OCI-LY7 (cell line): ENCODE measurements at places on chromosomes 5 and 9. TPM values are rescaled to one million over a fixed set of nuclear protein-coding genes. Genes with fewer than 3 reads are reported as not detected.

PIP5K1B gene
- total RNA-seq = 10.7 and 11.5 TPM in 2 replicates

- DNase-seq = no peak
Observed at GRCh38 chr9:1083325-1083913, 33.3 kb downstream of the DMRT2 start.

KCNMB1 gene
- not detected in 2 replicates for total RNA-seq

- DNase-seq = no peak
Observed at GRCh38 chr9:88833946-88834345, 157.3 kb upstream of the S1PR3 start.

FGF1 gene
- not detected in 2 replicates for total RNA-seq

NUTM2G gene
- not detected in 2 replicates for total RNA-seq

GRCh38 chr5:81020478-81021167 is 60.5 kb downstream of the RASGRF2 start:
- no peak for DNase-seq

GRCh38 chr5:116137544-116138378 is 52.9 kb downstream of the COMMD10 start:
- peak; percentile 61 for DNase-seq

- no peak for DNase-seq
Observed at GRCh38 chr5:122561209-122561608, 213.7 kb upstream of the SNX2 start.

- DNase-seq = peak; percentile 14
Observed at GRCh38 chr9:129459547-129460322, 161.2 kb downstream of the C9orf50 start.

CORO2A gene
- 3.2 and 3.9 TPM in 2 replicates for total RNA-seq

TESK1 gene
- 36.9 and 42.2 TPM in 2 replicates for total RNA-seq

HOMER1 gene
- 13.9 and 15.4 TPM in 2 replicates for total RNA-seq

DNA sequence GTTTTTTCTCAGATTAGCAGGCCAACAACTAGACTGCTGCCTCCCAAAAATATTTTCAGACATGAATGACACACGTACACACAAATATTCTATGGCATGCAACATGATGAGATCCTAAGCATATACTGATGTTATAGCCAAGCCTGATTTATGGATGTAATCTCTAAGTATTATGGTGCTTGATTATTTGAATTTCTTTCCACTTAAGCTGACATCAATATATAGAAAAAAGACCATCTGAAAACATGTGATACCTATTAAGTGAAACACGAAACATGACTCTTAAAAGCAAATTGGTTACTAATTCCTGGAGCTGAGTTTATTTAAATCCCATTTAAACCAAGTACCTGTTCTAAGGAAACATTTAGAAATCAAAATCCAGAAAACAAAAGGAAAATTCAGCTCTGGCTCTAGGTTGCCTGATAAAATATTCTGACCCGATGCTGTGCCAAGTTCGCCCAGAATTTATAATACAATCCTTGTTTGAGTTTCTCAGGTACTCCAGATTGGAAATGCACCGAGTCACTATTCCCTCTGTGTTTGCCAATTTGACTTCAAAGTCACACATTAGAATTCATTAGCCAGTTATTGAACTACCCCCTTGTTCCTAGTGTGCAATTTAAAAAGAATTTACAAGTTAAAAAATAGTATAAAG is 548.6 kb downstream of the CSNK1G3 start:
- no peak for DNase-seq

DNA sequence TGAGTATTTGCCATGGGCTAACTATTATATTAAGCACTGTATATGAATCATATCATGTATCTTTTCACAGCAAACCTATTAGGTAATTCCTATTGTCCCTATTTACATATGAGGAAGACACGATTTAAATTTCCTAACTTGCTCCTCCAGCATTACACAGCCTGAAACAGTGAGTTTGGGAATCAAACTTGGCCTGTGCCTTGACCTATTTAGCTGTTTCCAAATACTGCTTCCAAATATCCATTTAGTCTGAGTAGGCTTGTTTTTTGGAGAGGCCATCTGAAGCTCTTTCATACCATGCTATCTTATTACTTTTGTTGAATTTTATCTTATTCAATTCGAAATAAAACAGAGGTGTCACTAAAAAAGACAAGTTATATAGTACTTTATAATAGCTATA is 447.3 kb upstream of the MPDZ start:
- no peak for DNase-seq

- DNase-seq = no peak
Observed at GRCh38 chr5:124260921-124261515, 485.4 kb downstream of the ZNF608 start.

- DNase-seq = peak; percentile 51
Observed at GRCh38 chr9:69971643-69972449, 71.8 kb upstream of the MAMDC2 start.

DNA sequence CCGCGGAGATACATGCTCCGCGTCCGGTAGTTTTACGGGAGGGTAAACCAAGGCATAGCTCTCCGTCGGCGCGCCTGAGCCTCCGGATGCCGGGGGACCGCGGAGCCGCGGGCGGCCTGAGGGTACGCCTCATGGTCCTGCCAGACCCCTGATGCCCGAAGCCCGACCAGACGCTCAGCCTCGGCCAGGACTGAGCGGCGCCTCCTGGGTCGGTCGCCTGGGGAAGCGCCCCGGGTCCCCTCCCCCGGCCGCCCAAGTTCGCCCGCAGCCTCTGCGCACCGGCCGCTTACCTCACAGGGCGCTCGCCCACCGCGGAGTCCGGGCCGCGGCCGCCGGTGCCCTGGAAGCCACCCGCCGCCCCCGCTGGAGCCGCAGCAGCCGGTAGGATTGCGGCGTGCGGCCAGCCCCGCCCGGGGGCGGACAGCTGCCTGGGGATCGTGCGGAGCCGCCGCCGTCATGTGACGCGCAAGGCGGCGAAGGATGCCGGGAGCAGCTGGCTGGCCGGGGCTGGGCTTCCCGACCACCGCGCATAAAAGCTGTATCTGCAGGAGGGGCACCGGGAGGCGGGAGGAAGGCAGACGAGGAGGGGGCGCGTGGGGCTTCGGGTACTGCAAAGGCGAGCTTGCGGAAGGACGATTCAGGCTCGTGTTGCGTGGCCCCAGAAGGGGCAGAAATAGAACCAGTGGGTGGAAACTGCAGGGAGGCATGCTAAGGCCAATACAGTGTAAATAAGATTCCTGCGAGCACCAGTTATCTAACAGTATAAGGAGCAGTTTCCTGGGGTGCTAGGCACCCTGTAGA is at the start of gene FBXO10:
FBXO10 (minus strand) TSS at position 460 of the 801 bp plus-strand sequence. CDS start 34,612 bp downstream, outside the sequence.
- peak; percentile 73 for DNase-seq

- no peak for DNase-seq
Observed at GRCh38 chr9:34809504-34810186, 99.7 kb upstream of the CCL21 start.

DNA sequence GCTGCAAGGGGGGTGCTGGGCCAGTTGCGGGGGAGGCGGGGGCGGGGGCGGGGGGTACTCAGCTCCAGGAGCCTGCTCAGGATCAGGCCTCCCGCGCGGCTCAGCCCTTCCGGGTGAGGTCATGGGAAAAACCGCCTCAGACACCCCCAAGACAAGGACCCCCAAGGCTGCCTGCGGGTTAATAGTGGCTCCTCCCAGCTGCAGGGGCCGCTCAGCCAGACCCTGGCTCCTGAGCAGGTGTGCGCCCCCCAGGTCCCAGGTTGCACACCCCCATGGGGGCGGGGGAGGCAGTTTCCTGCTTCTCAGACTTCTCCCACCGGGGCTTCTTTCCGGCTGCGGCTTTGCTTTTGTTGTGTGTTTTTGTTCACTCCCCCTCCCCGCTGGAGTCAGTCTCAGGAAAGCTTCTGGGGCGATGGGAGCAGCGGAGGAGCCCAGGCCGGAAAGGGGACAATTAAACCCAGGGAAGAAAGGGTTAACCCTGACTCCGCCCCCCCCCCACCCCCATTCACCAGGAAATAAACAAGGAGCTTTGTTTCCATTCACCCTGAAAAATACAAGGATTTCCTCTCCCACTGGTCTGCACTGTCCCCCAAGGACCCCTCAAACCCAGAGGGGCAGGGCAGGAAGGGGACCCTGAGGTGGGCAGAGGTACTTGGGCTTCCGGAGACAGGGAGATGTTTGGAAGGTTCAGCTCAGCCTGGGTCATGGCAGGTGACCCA is 42.3 kb upstream of the NOTCH1 start:
- peak; percentile 68 for DNase-seq

GRCh38 chr5:73306078-73306719 is 133.2 kb downstream of the TMEM174 start:
- DNase-seq = no peak

GRAMD2B gene
- not detected in 2 replicates for total RNA-seq

DNA sequence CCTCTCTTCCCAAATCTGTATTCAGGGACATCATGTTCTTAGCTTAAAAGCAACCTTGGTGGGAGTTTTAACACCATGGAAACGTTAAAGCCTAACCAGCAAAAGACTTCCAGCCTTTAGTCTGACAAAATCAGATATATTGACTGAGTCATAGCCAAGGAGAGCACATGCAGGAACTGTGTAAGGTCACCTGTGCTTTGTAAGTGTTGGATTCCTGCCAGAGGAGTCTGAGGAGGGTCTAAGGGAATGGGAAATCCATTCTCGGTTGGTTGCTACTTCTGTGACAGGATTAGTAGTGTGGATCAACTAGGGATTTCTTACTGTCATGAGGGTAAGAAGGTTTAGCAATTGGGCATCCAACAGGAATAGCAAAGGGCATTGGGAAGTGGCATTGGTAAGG is 142.0 kb upstream of the CHD1 start:
- no peak for DNase-seq

GRCh38 chr5:73193592-73193991 is 20.6 kb downstream of the TMEM174 start:
- no peak for DNase-seq
